Iris pigment epithelial cell (primary cell): ENCODE measurements at places on chromosomes 1 and 21.

DNA sequence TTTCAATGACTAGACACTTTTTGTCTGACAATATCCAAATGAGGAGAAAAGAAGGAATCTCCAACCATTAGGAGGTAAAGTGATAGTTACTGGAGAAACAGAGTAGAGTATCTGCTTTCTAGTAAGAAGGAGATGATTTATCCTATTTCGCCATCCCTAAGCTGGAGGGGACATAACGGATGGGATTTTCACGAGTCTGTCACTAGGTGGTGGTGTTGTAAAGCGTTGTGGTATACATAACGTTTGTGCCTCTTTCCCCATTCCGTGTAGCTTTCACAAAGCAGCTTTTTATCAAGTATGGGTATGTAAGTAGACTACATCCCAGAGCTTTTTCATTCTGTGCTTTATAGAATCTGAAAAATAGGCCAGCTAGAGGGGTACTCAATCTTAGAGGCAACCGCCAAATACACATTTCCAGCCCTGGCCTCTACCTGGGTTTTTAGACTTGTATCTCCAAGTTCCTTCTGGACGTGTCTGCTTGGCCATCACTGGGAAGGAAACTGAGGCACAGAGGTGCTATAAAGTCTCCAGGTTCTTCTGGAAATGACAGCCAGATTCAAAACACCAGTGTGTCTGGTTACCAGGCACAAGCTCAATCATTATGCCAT lies 33.3 kb upstream of the FAM3B start:
- peak; percentile 84 for DNase-seq

GRCh38 chr1:228082918-228083870 lies 686 bp downstream of the ARF1 start:
- no peak for DNase-seq

DNA sequence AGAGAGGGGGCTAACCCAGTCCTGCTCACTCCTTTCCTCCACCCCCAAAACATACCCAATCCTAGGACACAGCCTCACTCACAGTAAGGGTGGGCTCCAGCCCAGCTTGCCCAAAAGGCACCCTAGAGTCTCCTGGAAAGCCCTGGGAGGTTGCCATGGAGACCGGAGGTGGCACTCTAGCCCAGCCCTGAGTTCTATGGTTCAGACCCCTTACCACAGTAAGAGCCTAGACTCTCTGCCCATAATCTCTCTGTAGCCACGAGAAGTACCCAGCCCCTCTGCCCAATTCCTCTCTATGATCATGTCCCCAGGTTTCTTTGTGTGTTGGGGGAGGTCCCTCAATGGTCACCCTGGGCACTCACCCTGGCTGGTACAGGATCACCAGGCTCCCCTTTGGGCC lies 14.4 kb downstream of the COL16A1 start:
- no peak for DNase-seq

DNA sequence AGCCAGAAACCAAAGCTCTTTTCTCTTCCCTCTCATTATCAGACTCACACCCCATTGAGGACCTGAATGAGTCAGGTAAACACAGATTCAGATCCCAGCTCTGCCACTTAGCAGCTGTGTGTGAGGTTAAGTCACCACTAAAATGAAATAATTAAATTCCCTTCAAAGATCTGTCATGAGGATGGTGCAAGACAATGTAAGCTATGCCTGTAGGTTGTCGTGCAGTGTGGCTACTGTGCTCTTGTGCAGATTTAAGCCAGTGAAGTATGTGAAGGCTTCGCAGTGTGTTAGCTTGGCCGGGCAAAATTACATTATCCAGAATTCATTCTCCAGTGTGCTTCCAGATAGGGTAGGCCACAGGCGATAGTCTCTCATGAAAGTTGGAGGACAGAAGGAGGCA lies 13.6 kb downstream of the UBL4B start:
- no peak for DNase-seq

- DNase-seq = no peak
Measured at GRCh38 chr21:40351006-40351405, 483.8 kb downstream of the PCP4 start.

GRCh38 chr21:17050156-17050555 lies 462.7 kb upstream of the CXADR start:
- DNase-seq = no peak

- DNase-seq = no peak
Measured at GRCh38 chr1:228835911-228836310, 100.6 kb downstream of the RHOU start.

- DNase-seq = no peak
Measured at GRCh38 chr21:30306884-30307283, 13.2 kb downstream of the KRTAP26-1 start.

DNA sequence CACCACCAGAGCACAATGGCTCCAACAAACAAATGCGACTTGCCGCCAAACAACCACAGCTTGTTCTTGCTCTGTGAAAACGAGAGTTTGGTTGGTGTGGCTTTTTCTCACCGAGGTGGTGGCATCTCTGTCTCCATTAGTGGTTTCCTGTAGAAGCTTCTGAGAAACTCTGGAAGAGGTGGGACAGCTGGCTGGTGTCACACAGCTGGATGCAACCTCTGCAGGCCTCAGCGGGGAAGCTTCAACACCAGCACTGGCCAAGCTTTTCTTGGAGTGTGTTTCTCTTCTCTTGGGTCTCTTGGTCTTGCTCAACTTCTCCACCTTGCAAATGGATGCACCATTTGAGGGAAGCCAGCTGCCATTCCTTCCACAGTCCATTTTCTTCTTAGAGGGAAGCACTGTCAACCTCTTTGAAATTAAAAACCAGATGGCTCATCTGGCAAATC lies 124.8 kb downstream of the KCNN3 start:
- DNase-seq = no peak

DNA sequence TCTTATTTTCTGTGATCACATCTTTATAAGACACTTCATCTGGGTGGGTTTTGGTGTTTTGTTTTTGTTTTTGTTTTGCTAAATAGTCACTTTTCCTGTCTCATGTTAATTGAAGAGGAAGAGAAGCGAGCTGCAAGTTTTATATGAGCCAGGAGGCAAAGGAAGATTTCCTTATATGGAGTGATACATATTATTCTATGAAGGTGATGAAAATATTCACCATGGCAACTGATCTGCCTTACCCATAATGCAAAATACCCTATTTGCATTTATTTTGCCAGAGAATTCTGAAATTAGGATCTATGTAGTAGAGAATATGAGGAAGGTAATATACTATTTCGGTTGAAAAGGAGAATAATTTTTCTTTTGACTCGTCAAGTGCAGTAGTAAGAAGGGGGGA lies 13.9 kb downstream of the CXADR start:
- peak; percentile 24 for DNase-seq

- DNase-seq = no peak
Measured at GRCh38 chr1:210777914-210778313, 356.0 kb downstream of the KCNH1 start.

DNA sequence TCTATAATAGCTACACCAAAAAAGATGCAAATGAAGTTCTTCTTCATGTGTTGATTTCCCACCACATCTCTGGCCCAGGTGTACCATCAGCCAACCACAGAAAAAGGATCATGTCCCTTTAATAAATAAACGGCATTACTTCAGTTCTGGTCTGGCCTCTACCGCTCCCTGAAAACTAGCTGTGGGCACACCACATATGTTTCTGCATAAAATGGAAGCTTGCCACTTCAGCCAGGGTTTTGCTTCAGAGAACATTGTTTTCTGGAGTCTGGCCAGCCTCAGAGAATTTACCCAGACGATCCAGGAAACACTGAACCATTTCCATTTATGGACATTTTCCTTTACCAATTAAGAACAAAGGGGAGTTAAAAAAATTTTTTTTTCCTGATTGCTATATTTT lies 5.8 kb upstream of the LAMC2 start:
- DNase-seq = peak; percentile 87

GRCh38 chr1:172845371-172845770 lies 186.5 kb downstream of the FASLG start:
- peak; percentile 65 for DNase-seq

GRCh38 chr1:212760126-212760823 lies 31.3 kb downstream of the NSL1 start:
- DNase-seq = peak; percentile 8

DNA sequence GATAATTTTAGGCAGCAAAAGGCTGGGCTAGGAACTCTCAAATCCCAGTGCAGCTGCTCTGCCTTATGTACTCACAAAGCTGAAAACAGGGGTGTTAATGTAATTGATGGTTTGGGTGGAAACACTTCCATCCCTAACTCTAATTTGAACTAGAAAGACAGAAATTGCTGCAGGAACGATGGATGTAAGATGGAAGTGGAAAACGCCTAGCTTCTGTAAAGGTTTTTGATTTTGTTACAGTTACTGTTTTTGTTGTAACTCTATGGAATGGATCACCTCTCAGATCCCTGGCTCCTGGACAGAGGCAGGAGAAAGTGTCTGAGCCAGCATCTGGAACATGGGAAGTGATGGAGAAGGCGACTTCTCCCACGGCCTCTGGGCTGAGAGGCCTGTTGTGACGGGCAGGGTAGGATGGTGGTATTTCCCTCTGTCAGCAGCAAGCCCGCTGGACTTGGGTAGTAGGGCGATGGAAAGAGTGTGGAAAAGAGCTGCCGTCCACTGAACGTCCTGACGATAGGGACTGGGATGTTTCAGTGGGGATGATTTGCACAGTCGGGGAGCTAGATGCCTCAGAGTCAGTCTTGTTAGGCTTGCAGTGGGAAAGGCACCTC lies 1.6 kb downstream of the TRAF5 start:
- no peak for DNase-seq

DNA sequence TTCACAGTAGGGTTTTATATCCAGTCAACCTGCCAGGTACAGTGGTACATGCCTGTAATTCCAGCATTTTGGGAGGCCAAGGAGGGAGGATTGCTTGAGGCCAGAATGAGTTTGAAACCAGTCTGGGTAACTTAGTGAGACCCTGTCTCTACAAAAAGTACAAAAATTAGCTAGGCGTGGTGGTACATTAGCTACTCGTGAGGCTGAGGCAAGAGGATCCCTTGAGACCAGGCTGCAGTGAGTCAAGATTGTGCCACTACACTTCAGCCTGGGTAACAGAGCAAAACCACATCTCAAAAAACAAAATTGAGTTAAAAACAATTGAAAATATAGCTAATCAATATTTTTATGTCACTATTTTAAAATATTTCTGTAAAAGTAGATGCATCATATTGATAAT lies 33.2 kb downstream of the DDI2 start:
- no peak for DNase-seq

DNA sequence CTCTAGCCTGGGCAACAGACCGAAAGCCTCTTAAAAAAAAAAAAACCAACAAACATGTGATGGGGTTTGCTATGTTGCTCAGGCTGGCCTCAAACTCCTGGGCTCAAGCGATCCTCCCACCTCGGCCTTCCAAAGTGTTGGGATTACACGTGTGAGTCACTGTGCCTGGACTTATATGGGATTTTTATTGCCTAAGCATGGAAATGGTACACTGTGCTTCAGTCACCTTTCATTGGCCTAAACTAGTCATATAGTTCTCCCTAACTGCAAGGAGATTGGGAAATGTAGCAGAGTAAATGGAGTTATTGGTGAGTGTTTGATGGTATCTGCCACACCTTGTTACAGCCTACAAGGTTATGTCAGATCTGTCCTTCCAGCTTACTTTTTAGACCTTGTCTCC lies 17.2 kb upstream of the MEF2D start:
- DNase-seq = no peak

GRCh38 chr1:158830074-158830677 lies 975 bp upstream of the MNDA start:
- no peak for DNase-seq

DNA sequence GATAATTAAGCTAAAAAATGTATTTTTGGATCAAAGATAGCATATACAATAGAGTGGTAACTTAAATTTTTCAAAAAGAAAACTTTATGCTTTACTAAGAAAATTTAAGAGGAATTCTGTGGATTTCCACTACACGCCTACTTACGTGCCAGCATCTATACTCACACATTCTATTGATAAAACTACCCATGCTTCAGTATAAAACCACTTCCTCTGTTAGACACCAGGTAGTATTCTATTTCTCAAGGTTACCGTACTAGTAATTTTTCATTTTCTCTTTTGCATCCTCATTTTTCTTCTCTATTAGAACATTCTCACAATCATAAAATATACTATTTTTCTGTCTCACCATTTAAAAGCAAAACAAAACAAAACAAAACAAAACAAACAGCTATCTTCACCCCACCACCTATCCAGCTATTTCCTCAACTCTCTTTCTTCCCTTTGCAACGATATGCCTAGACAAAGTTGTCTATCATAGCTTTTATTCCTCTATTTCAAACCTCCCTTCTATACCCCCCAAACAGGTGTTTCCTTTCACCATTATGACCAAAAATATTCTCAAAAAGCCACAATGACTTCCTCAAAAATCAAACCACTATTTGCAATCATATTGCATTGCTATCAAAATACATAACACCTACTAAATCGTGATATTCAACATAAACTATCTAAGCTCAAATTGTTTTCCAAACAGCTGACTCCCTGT lies 1652.0 kb downstream of the MRPL39 start:
- no peak for DNase-seq

- DNase-seq = no peak
Measured at GRCh38 chr1:3981261-3981660, 81.2 kb upstream of the C1orf174 start.

DNA sequence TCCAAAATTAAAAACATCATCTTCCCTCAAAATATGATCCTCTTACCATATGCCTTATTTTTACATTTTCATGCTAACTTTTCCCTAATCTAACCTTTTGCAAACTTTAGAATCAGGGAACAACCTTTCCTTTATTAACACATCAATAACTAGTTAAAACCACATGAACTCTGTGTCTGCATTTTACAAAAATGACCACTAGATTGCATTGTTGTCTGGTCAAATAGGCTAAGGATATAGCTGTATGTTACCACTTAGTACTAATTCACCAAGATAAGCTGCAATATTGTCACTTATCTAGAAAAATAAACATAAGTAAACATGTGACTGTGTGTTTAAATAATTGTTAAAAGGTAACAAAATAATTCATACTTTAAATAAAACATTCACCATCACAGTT lies 82.3 kb downstream of the DENND1B start:
- DNase-seq = peak; percentile 23

GRCh38 chr1:48817505-48818114 lies 40.9 kb upstream of the BEND5 start:
- DNase-seq = peak; percentile 43

GRCh38 chr1:59733443-59734141 lies 81.2 kb upstream of the HOOK1 start:
- DNase-seq = peak; percentile 58

DNA sequence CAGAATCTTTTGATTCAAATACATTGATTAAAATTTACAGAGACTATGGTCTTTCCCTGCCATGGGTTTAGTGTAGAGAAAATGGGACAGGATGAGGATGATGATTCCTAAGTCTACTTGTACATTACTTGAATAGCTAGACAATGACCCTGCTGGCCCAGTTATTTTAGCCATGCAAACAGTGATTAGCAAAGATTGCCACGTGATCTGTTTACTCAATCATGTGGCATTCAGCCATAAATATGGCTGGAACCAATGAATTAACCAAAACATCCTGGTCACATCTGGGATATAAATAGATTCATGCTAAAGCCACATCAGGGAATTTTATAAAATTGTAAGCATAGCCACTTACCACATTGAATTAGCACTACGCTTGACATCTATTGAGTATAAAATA lies 167.3 kb downstream of the PBX1 start:
- DNase-seq = peak; percentile 97

GRCh38 chr1:160136926-160137200 lies 14.5 kb upstream of the ATP1A4 start:
- no peak for DNase-seq
